ENCODE measurements at places on chromosomes 6 and 20. TPM values are rescaled to one million over a fixed set of nuclear protein-coding genes. Genes with fewer than 3 reads are reported as not detected.

DNA sequence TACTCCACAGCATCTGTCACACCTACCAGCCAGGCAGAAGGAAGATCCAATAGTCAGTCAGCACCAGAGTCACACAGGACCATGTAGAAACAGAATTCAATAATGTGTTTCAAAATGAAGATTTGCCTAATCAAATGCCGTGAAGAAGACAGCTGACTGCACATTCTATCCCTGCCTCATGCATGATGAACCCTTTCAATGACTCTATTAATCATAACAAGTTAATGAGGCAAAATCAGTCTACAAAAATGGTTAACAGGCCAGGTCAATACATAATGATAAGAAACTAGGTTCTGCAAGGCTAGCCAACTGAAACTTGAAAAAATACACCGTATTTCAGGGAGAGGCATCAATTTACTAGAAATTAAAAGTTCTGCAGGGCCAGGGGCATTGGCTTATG, 6.7 kb upstream of the PNRC1 start:
- DNase-seq = no peak

- DNase-seq = no peak
Measured at GRCh38 chr20:22502731-22503191, 81.6 kb downstream of the FOXA2 start.

CASS4 gene
- total RNA-seq = 4.6 TPM

GUCA1A gene
- total RNA-seq = 0.18 TPM

SLC18B1 gene
- total RNA-seq = 3.6 TPM

NRSN1 gene
- not detected for total RNA-seq

All from activated T-helper 2 cell treated with anti-CD3 and anti-CD28 coated beads, Interferon-gamma antibody, Interleukin-2, Interleukin-4, amounts not matched to agents 10 μg/mL and 5 μg/mL and 100 μg/mL, durations not matched to agents 14 hours and 24 hours and 36 hours (primary cell).